Fibroblast of the aortic adventitia (primary cell): ENCODE measurements at places on chromosomes 6 and 20. TPM values are rescaled to one million over a fixed set of nuclear protein-coding genes. Genes with fewer than 3 reads are reported as not detected.

The CFAP206 gene
- 0.27 and 0.90 TPM in 2 replicates for total RNA-seq

The ZSCAN23 gene
- total RNA-seq = 6.7 and 12.0 TPM in 2 replicates

The ERVFRD-1 gene
- not detected in 2 replicates for total RNA-seq

The CEP162 gene
- 12.4 and 21.4 TPM in 2 replicates for total RNA-seq

The COL9A3 gene
- 0.36 and 0.98 TPM in 2 replicates for total RNA-seq

The CCN5 gene
- 67.9 and 266 TPM in 2 replicates for total RNA-seq

The MMP24 gene
- total RNA-seq = 0.16 and 0.81 TPM in 2 replicates

The WFDC5 gene
- not detected in 2 replicates for total RNA-seq

The RNF182 gene
- total RNA-seq = 0.74 and 2.9 TPM in 2 replicates

The FAM83D gene
- total RNA-seq = 2.2 and 16.7 TPM in 2 replicates

The PGC gene
- total RNA-seq = not detected in 2 replicates

The CST7 gene
- not detected in 2 replicates for total RNA-seq

The TOX2 gene
- 0.74 and 5.2 TPM in 2 replicates for total RNA-seq

The OTOR gene
- not detected in 2 replicates for total RNA-seq

The PTGIS gene
- total RNA-seq = 279 and 1,011 TPM in 2 replicates

The CCR6 gene
- not detected in 2 replicates for total RNA-seq

The PRICKLE4 gene
- 0.45 and 6.3 TPM in 2 replicates for total RNA-seq

The LPA gene
- total RNA-seq = not detected in 2 replicates

The C6orf15 gene
- total RNA-seq = not detected in 2 replicates

The BPI gene
- 1.4 TPM in 1 of 2 replicates, not detected in the other for total RNA-seq

The ASXL1 gene
- total RNA-seq = 57.4 and 85.9 TPM in 2 replicates

The PSORS1C2 gene
- total RNA-seq = not detected in 2 replicates

The RAD21L1 gene
- not detected in 2 replicates for total RNA-seq

The HEY2 gene
- 0.09 and 0.25 TPM in 2 replicates for total RNA-seq

The CRISP2 gene
- not detected in 2 replicates for total RNA-seq

The MOG gene
- total RNA-seq = not detected in 2 replicates

The RIOK1 gene
- total RNA-seq = 13.7 and 16.8 TPM in 2 replicates

The TCF15 gene
- not detected in 2 replicates for total RNA-seq

The SPATA2 gene
- total RNA-seq = 1.5 and 3.4 TPM in 2 replicates

The DNMT3B gene
- total RNA-seq = 1.1 and 3.3 TPM in 2 replicates

The MROH8 gene
- 0.49 and 3.1 TPM in 2 replicates for total RNA-seq

The SLC32A1 gene
- total RNA-seq = not detected in 2 replicates

The SLC2A10 gene
- total RNA-seq = 37.4 and 43.4 TPM in 2 replicates

The RAB22A gene
- total RNA-seq = 27.1 and 41.5 TPM in 2 replicates

The COL21A1 gene
- 29.0 and 29.5 TPM in 2 replicates for total RNA-seq

The SLC22A23 gene
- total RNA-seq = 7.8 and 9.0 TPM in 2 replicates

The LGSN gene
- total RNA-seq = not detected in 2 replicates

The CRISP3 gene
- total RNA-seq = not detected in 2 replicates

The SSTR4 gene
- total RNA-seq = not detected in 2 replicates
